ENCODE measurements at places on chromosomes 4 and X. TPM values are rescaled to one million over a fixed set of nuclear protein-coding genes. Genes with fewer than 3 reads are reported as not detected.

GRCh38 chr4:17072483-17072882 is 174.0 kb upstream of the LDB2 start:
- DNase-seq, result no peak

Gene NAP1L5
- 0.96 TPM for total RNA-seq

DNA sequence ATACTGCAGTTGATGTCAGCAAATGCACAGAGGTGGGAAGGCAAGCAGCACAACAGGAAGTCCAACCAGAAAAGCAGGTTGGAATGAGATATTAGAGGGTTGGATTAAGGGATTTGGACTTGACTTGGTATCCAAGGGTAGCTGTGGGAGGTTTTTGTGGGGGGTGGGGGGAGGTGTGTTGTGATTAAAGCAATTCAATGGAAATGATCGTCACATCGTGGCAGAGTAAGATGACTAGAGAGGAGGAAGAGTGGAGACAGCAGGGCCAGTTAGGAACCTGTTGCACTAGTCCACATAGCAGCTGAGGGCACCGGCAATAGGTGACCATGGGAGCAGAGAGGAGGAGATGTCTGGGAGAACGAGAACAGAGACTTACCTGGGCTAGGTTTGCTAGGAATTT is 2.4 kb downstream of the SLC25A43 start:
- no peak for DNase-seq

Gene PRDM8
- 0.17 TPM for total RNA-seq

GRCh38 chr4:159823743-159824142 is 720.9 kb downstream of the RAPGEF2 start:
- peak; percentile 70 for DNase-seq

- DNase-seq, result no peak
Observed at GRCh38 chr4:86451560-86452330, 91.9 kb upstream of the MAPK10 start.

GRCh38 chr4:40998675-40999358 is 215.5 kb downstream of the APBB2 start:
- no peak for DNase-seq

DNA sequence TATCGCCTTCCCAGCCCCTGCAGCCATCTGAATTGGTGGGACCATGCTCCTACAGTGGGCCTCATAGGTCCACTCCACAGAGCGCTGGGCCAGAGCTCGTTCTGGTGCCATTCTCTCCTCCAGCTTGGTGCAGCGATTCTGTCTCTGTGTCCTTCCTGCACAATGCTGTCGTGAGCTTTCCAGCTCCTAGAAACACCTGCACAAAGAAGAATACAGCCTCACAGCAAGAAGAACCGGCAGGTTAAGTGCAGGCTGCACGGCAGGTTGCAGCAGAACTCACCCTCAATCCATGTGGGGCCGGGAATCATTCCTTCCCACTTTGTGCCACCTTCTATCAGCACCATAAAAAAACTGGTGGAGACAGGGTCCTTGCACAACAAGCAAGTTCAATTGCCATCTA is 101.2 kb upstream of the ENPP6 start:
- no peak for DNase-seq

DNA sequence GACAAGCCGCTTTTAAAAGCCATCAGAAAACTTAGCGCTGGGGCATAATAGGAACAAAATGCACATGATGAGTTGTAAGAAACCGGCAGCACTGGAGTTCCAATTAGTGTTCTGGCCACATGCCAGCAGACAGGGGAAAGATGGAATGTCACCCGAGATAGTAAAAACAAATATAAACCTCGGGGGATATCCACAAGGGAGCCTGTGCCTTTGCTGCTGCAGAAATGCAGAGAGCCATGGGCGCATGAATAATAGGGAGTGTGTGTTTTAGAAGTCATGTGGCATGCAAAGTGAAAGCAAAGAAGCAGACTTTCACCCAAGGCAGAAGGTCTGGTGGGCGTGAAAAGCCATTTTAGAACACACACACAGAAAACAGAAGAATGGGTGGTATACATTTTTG is 19.1 kb downstream of the GPRASP3 start:
- no peak for DNase-seq

DNA sequence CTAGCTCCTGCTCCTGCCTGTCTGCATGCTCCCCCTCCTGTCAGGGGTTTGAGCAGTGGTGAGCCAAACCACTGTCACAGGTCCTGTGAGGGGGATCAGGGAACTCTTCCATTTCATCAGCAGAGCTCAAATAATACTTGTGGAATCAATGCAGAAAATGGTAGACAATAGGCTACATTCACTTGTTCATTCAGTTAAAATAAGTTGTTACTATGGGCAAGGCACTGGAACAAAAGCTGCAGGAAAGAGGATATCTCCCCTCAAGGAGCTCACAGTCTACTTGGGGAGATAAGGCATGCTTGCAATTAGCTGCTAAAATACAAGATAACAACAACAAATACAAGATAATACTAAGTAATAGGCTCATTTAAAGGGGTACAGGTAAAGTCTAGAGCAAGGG is 117.1 kb downstream of the GPC3 start:
- no peak for DNase-seq

GRCh38 chr4:6734165-6734786 is 18.3 kb downstream of the BLOC1S4 start:
- no peak for DNase-seq

Gene ATP1B4
- not detected for total RNA-seq

Gene ITGB1BP2
- 1.1 TPM for total RNA-seq

Gene CT45A3
- total RNA-seq, result not detected

Gene DCAF4L1
- total RNA-seq, result 0.13 TPM

- DNase-seq, result peak; percentile 86
Observed at GRCh38 chr4:78552389-78553042, 946 bp downstream of the ANXA3 start.

DNA sequence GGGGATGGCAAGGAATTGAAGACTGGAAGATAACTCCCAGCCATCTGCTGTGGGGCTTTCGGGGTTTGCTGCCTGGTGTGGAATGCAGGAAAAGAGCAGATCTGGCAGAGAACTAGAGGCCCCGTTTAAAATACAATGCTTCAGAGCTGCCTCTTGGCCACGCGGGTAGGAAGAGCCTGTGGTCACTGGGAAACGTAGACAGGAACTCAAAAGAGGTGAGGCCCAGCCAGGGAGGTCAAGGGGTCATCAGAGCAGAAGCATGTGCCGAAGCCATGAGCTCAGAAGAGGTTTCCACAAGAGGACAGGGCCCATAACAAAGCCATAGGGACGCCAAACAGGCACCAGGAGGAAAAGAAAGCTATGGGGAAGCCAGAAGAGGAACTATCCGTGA is 14.5 kb upstream of the STS start:
- DNase-seq, result no peak

GRCh38 chrX:9677098-9677739 is 88.4 kb downstream of the GPR143 start:
- DNase-seq, result no peak

Gene TCEAL8
- total RNA-seq, result 91.3 TPM

Gene CHRDL1
- total RNA-seq, result 7.5 TPM

GRCh38 chr4:168028970-168029597 is 63.3 kb upstream of the ANXA10 start:
- DNase-seq, result no peak

Measured in kidney epithelial cell (primary cell).